ENCODE measurements at places on chromosomes 3 and 15.

- DNase-seq: no peak
These were observed 278.5 kb downstream of the PLOD2 start for GRCh38 chr3:145882436-145882835.

- no peak for DNase-seq
These were observed 5.1 kb downstream of the IL20RB start for GRCh38 chr3:136962927-136963326.

GRCh38 chr15:32028921-32029320 lies 1.4 kb upstream of the CHRNA7 start:
- DNase-seq: no peak

GRCh38 chr3:157239082-157239704 lies 79.2 kb upstream of the CCNL1 start:
- peak; percentile 6 for DNase-seq

- no peak for DNase-seq
These were observed 42.9 kb downstream of the TNFAIP8L3 start for GRCh38 chr15:51051776-51052175.

- no peak for DNase-seq
These were observed at the start of gene SLITRK3 for GRCh38 chr3:165195640-165196576. TSS of gene SLITRK3 (minus strand) at chr3:165196384. CDS start at chr3:165190830, 5,554 bp downstream.

DNA sequence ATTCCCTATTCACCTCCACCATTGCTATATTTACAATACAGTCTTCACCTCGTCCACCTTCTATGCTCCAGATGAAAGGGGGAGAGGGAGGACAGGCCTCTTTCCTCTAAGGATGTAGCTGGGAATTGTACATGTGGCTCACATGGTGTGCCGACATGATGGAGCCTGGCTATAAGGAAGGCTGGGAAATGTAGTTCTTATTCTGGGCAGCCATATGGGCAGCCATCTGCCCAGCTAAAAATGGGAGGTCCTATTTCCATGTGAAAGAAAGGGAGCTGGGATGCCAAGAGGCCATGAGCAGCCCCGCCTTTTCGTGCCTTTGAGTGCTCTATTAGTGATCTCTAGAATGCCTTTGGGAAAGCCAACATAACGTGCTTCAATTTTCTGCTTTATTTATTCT lies 27.1 kb upstream of the MGLL start:
- no peak for DNase-seq

DNA sequence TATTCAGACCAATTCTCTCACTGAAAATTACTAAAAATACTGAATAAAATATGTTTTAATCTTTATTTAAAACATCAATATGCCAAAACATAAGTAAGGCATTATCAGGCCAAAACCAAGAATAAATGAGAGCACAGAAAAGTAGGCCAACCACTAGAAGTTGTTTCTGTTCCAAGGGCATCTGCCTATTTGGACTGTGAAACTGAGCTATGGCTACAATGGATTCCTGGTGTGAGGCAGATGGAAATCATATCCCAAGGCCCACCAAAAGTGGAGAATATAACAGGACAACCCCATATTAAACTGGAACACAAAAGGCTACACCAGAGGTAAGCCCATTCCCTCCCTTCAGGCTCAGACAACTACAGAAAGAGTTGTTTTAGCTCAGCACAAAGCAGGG lies 302.8 kb upstream of the IL12A start:
- DNase-seq: no peak

- DNase-seq: no peak
These were observed 359.1 kb upstream of the IL12A start for GRCh38 chr3:159629329-159630084.

- no peak for DNase-seq
These were observed 26.5 kb downstream of the GXYLT2 start for GRCh38 chr3:72914383-72914782.

DNA sequence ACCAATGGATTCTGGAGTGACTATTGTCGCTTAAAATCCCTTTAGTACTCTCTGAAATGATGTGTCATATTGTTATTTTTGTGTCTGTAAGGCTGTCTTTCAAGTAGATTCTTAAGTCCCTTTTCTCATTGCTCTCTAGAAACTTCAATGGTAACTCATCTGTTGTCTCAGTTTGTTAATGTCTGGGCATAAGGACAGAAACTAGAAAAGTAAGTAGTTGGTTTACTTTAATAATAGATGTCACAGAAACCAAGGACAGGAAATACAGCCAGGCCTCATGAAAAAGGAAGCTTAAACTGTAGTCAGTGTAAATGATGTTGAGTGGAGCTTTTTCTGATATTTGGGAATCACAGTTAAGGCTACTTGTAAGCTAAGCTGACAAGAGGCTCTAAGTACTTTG lies 730.2 kb upstream of the DPPA4 start:
- no peak for DNase-seq

GRCh38 chr3:137807998-137808397 lies 43.9 kb downstream of the SOX14 start:
- no peak for DNase-seq

GRCh38 chr15:62625429-62626033 lies 417.0 kb upstream of the TPM1 start:
- DNase-seq: no peak

DNA sequence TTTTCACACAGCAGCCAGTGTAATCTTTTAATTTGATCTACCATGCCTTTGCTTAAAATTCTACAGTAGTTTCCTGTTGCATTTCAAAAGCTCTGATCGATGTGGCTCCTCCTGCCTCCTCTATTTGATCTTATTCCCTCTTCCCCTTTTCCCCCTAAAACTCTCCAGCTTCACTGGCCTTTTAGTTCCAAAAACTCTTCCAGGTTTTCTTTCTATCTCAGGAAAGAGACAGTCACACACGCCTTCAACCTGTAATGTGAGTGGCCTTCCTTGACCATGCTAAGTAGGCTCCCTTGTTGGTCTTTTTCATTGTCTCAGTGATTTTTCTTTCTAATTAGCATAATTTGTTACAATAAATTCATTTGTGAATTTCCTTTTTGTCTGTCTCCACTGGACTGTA lies 985 bp downstream of the TEX9 start:
- DNase-seq: no peak

DNA sequence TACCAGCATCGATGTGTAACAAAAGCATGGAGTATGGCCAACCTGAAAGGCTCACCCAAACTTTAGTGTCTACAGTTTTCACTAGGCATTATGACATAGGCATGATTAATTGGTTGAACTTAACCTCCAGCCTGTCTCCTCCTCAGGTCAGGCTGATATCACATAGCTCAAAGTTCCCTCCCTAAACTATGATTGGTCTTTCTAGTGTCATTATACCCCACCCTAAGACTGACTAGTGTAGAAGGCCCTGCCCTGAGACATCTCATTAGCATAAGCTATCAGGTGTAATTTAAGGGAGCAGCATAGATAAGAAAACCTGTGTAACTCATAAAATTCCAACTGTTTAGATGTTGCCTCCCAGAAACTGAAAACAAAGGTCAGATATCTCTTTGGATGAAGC lies 195.2 kb downstream of the ALCAM start:
- DNase-seq: no peak

GRCh38 chr3:99013777-99014315 lies 112.4 kb upstream of the DCBLD2 start:
- DNase-seq: no peak

DNA sequence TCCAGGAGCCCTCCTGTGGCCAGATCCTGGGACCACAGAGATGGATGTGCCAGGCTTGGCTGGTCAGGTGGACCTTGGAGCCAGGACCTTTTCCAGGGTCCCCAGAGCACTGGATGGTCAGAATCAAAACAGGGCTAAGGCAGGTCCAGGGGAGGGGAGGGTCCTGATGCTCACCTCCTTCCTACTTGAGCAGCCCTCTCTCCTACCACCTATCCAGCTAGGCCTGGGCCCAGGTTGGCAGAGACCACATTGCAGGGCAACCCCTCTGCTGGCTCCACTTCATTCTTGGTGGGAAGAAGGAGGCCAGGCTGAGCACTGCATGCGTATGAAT lies 28.5 kb upstream of the SFMBT1 start:
- DNase-seq: no peak

- no peak for DNase-seq
These were observed 3.1 kb upstream of the CFAP20DC start for GRCh38 chr3:59052803-59053411.

GRCh38 chr3:103184772-103185171 lies 750.0 kb downstream of the ZPLD1 start:
- DNase-seq: no peak

DNA sequence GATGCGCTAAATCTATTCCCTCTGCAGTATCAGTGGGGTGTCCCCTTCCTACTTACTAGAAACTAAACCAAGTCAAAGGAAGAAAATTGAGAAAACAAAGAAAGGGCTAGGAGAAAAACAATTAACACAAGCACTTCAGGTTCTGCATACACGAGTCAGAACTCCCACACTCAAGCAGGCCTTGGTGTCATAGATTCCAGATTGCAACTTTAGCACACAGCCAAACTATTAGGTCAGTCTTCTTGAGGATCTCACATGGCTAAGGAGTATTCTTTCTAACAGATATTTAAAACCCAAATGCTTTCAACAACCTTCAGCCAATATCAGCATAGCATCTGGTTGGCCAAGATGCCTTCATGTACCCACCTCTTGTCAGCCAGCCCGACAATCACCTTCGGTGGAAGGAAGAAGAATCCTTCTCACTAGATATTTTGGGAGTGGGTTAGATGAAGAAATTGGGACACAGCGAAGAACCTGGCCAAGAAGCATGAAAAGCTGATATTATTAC lies 340.0 kb downstream of the VPS13C start:
- DNase-seq: no peak

GRCh38 chr3:34582055-34582454 lies 783.6 kb downstream of the PDCD6IP start:
- no peak for DNase-seq

DNA sequence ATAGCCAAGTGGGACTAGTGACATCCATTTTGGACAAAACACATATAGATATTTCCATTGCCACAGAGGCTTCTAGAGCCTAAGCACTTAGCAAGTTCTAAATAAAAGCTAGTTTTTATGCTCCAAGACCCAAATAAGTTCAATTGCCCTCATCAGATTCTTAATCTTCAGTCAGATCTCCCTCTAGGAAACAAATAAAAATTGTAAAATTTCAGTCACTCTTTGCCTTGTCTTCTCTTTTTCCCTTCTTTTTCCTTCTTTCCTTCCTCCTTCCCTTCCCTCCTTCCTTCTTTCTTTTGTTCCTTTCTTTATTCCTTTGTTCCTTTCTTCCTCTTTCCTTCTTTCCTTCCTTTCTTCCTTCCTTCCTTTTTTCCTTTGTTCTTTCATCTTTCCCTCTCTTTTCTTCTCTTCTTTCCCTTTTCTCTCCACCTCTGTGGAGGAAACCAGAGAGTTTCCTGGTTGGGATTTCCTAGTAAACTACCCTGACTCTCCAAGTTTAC lies 68.8 kb upstream of the GADL1 start:
- no peak for DNase-seq

- no peak for DNase-seq
These were observed 1002.4 kb upstream of the SEMA6D start for GRCh38 chr15:46714950-46715349.

DNA sequence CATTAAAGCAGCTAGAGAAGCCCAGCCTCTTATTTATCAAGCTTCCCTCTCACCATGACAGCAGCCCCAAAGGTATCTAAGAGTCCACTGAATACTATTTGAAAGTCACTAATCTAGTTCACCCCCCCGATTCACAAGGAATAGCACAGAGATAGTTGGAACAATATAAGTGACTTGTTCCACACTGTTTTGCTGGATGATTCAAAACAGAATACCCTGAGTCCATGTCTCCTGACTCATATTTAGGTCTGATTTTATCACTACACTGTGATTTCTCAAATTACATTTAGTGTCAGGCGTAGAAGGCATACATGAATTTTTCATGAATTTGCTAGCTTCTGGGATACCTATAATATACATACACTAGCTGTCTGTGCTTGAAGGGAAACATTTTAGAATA lies 18.7 kb upstream of the EOGT start:
- DNase-seq: no peak

DNA sequence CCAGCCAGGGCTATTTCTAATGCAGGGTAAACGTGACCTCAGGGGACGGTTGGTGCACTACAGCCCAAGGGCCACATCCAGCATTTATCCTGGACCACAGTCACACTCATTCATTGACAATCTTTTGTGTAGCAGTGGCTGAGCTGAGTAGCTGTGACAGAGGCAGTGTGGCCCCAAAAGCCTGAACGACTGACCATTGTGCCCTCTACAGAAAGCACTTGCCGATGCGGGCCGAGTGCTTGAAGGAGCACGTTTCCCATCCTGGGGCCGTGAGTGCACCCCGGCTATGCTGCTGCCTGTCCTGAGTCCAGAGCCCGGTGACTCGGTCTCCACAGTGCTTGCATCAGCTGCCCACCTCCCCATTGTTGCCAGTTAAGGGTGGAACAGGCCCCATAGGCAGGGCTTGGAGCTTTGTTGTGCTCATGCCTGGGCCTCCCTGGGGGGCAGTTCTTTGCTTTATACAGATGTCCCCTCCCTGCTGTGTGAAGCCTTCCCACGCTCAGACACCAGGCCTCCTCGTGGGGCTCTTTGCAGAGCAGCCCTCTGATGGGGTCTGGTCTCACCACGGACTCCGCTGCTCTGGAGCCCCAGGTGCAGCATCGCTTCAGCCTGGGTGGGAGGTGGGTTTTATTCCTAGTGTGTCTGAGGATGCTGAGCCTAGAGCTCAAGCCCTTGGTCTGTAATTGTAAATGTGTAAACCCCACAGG lies 13.0 kb upstream of the SNRPA1 start:
- no peak for DNase-seq

DNA sequence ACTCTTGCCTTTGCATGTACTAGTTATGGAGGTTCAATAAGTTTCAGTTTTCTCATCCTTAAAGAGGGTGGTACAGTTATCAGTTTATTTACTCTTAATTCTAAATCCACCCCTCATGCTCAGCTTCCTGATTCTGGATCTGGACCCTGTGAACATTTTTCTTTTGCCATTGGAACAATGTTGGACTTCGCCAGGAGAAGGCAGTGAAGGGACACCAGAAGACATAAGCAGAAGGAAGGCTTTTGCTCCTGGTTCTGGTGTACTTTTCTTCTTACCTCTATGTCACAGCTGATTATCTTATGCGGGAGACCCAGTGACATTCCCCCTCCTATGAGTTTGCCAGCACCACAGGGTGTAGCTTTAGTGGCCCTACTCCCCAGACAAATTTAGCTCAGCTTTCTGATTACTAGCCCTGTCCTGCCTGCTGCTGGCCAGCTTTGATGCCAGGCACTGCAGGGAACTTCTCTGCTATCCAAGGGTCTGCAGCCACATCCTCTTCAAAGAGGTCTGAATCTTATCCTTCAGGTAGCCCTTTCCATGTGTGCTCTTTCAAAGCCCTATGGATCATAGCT lies 466.3 kb upstream of the EPHA3 start:
- DNase-seq: no peak

- DNase-seq: no peak
These were observed 37.9 kb upstream of the TNFAIP8L3 start for GRCh38 chr15:51132384-51133139.

DNA sequence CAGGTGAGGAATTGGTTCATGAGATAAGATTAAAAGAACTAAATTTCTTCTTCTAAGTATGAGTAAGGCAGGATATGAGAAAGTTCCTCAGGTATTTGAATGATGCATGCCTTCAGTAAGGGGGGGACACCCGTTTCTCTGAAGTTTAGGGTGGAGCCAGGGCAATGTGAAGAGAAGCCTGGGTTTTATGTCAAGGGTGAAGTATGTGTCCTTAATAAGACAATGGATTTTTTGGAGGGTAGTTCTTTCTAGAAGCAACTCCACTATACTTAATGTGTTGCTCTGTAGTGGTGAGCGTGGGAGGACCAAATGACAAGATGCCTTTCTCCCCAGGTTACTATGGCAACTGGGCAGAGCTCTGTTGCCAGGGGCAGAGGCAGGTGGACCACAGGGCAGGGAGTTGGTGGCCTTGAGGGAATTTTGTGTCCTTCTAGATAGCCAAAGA lies 44.0 kb downstream of the PHLDB2 start:
- no peak for DNase-seq

All from NCI-H510A (cell line).